CD4-positive, alpha-beta T cell treated with Interleukin-6 for 4 hours (primary cell): ENCODE measurements at places on chromosomes 13 and 19.

GRCh38 chr13:34017231-34017630 lies 199.3 kb downstream of the RFC3 start:
- DNase-seq: no peak

DNA sequence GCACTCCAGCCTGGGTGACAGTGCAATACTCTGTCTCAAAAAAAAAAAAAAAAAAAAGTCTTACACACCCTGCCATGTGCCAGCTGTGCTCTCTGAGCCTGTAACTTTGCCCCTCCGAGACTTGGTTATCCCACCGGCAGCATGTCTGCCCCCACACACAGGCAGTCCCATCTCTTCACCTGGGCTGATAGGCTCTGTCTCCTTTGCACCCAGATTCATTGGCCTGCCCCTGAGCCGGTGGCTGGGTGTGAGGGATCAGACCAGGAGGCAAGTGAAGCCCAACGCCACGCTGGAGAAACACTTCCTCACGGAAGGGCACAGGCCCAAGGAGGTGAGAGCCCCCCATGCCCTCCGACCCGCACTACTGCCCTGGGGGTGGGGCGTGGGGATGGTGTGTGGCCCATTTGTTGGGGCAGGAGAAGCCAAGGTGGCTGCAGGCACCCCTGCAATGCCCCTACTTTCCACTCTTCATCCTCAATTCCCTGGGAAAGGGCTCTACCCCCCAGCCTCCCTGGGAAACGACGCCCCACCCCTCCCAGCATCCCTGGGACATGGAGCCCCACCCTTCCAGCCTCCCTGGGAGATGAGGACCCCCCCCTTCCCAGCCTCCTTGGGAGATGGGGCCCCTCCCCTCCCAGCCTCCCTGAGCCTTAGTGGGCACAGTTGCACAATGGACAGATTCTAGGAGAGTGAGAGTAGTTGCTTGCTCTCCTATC lies 45.3 kb downstream of the CERS4 start:
- no peak for DNase-seq

- no peak for DNase-seq
Observed at GRCh38 chr13:90760639-90761038, 586.8 kb upstream of the MIR17HG start.

DNA sequence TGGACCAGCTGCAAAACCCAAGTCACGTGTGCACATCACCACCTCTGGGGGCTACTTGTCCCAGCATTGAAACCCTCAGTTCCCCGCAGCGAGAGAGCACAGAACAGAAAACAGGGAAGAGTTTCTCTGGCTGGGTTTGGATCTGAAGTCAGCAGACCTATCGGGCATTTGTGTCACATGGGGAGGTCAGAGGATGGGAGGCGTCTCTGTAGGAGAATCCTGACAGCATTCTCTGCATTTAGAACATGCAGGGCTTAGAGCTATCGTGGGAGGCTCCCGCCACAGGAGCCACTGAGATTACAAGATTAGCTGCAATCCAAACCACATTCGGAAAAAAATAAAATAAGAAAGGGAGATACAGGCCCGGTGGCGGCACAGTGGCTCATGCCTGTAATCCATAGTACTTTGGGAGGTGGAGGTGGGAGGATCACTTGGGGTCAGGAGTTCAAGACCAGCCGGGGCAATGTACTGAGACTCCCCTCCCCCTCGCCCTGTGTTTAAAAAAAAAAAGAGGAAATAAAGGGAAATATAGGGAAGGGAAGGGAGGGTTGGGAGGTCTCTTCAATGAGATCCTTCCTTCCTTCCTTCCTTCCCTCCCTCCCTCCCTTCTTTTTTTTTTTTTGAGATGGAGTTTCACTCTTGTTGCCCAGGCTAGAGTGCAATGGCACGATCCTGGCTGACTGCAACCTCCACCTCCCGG lies 2.9 kb upstream of the TLE6 start:
- DNase-seq: no peak

- DNase-seq: no peak
Observed at GRCh38 chr19:5466072-5466471, 10.9 kb downstream of the ZNRF4 start.
